ENCODE measurements at places on chromosomes 2 and 18.

DNA sequence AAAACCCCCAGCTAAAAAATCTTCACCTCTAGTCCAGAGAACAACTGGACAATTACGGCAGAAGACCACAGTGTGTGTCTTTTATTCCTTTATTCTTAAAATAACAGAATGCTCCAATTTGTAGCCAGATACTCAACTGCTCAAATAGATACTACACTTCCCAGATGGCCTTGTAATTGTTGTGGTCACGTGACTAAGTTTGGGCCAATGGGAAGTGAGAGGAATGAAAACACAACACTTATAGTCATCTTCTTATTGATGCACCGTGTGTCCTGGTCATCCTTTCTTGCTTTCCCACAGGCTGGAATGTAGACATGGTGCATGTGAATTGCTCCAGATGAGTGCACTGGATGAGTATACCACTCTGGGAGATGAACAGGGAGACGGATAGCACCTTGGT lies 145.1 kb downstream of the CDC42EP3 start:
- no peak for DNase-seq

DNA sequence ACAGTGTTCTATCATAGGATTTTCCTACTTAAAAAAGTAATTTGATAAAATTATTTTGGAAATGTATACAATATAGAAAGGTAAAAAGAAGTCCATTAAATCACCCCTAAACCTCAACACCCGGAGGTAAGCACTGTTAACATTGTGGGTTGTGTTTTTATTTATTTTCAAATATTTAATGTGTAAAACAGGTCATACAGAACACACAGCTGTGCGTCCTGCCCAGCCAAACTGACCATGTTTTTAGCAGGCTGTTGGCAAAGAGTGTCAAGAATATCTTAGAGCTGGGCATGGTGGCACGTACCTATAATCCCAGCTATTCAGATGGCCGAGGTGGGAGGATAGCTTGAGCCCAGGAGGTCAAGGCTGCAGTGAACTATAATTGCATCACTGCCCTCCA lies 78.8 kb upstream of the ZNF532 start:
- DNase-seq, result no peak

DNA sequence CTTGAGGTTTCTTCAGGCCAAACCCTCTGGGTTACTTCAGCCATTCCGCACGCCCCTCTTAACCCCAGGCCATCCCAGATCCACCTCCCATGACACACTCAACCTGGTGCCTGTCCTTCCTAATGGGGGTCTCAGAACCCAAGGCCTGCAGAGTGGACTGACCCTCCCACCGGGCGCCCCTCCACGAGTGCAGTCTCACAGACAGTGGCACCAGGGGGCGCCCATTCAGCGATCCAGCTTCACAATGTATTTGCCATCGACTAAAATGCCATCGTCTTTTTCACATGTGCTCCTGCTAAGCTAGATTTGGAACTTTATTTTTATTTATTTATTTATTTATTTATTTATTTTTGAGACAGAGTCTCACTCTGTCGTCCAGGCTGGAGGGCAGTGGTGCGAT lies 38.5 kb downstream of the INPP5D start:
- no peak for DNase-seq

GRCh38 chr18:55853268-55853667 lies 265.3 kb upstream of the TCF4 start:
- DNase-seq, result no peak

- DNase-seq, result no peak
Observed at GRCh38 chr18:37714691-37715090, 149.1 kb upstream of the CELF4 start.

- peak; percentile 49 for DNase-seq
Observed at GRCh38 chr2:237072067-237072931, 13.4 kb upstream of the COPS8 start.

- no peak for DNase-seq
Observed at GRCh38 chr2:241754042-241754441, 19.6 kb downstream of the D2HGDH start.

GRCh38 chr2:15845737-15846405 lies 94.5 kb upstream of the MYCN start:
- no peak for DNase-seq

DNA sequence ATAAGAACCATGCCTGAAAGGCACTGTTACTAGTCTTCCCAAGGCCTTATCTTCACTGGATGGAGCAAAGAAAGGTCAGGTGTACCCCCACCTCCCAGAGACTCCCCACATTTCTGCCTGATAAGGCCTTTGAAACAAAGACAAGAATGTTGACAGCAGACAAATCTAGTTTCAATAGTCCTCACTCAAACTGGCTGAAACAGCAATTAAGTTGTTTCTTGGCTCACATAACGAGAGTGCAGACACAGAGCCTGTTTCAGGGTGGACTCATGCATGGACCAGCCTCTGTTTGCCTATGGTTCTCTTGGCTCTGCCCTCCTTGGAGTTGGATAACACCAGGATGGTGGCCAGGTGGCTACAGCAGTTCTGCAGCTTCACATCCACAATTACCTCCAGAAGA lies 7.5 kb upstream of the CFAP221 start:
- DNase-seq, result no peak

GRCh38 chr2:170548304-170548703 lies 166.8 kb upstream of the SP5 start:
- no peak for DNase-seq

DNA sequence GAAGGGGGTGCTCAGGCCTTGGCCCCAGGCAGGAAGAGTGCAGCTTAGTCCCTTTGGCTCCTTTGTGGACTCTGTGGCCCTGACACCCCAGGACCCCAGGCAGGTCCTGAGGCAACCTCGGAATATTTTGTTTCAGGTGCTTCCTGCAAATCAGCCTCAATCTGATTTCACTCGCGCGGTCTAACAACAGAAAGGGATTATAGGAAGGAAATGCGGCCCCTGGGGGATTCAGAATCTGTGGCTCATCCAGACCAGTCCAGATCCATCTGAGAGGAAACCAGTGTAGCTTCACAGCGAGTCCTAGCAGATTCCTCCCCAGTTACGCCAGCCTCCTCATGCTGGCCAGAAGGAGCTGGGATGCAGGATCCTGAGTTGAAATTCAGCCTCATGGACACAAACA lies 59.5 kb upstream of the YWHAQ start:
- no peak for DNase-seq

- DNase-seq, result no peak
Observed at GRCh38 chr2:14517731-14518130, 114.8 kb upstream of the LRATD1 start.

DNA sequence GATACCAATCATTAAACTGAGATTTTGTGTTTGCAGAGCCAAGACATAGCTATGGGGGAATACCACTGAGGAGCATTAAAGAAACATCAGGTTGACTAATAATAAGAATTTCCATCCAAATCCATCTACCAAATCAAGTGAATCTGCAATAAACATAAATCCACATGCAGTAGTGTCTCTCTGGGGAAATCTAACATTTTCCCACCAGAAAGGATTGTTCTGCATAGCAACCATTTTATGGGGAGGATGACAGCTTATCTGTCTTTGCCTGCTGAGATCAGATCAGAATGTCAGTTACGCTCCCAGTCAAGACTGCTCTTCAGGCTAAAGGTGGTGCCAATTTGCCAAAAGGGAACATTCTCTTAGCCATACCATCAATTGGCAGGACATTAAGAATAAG lies 1098.9 kb upstream of the CHAC2 start:
- no peak for DNase-seq

DNA sequence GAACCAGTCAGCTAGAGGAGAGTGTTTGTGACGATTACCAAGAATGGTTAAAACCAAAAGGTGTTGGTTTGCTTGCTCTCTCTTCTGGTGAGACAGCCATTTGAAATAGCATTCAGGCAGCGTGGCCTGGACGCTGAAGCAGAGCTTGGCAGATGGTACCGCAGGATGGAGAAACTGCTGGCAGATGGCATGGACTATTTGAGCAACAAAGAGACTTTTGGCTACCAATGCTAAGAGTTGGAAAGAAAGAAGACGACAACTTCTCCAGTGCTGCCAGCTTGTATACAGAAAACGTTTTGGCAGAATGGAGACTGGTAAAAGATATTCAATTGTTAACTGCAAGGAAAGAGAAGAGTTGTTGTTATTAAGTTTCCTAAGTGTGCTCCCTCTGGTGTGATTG lies 315.0 kb downstream of the PARD3B start:
- DNase-seq, result no peak

DNA sequence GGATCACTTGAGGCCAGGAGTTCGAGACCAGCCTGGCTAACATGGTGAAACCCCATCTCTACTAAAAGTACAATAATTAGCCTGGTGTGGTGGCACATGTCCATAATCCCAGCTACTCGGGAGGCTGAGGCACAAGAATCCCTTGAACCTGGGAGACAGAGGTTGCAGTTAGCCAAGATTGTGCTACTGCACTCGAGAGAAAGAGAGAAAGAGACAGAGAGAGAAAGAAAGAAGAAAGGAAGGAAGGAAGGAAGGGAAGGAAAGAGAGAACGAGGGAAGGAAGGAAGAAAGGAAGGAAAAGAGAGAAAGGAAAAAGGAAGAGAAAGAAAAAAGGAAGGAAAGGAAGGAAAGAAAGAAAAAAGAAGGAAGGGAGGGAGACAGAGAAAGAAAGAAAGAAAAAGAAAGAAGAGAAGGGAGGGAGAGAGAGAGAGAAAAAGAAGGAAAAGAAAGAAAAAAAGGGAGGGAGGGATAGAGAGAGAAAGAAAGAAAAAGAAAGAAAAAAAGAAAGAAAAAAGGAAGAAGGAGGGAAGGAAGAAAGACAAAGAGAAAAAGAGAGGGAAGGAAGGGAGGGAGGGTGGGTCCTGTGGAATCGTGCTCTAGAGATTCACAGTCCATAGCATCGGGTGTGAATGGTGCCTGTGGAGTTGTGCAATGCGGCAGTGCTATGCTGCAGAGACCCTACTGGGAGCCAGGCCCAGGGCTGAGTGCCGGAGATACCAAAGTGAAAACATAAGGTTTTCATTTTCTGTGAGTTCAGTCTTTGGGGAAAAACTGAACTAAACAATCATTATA lies 4.6 kb upstream of the SDC1 start:
- DNase-seq, result no peak

DNA sequence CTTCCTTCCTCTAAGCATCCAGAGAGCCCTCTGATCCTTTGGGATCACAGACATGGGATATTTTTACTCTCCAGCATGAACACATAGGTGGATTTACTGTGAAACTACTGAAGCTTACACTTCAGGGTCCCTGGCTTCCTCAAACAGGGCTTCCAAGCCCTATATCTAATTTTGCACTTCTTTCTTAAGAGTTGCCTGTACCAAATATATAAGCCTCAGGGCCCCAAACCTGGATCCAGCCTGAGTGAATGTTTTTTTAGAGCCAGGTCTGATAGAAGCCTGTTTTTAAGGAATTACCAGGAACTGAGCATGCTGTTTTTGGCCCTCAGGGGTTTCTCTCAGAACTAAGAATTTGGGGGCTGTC lies 13.2 kb upstream of the KCMF1 start:
- DNase-seq, result no peak

DNA sequence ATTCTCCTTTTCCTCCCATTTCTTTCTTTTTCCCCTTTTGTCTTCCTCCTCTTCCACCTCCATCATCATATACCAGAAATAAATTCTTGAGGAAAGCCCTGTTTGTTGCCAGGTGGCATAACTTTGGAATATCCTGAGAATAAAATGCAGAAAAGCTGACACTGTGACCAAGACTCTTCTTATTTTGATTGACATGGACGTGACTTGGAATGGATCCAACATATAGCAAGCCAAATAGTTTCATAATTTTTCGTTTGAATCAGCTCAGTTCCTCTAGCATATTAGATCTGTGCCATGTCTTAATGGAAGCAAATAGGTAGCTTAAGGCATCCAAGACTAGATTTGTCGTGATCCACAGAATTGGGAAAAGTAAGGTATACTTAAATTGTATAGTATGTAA lies 354.7 kb upstream of the FIGN start:
- no peak for DNase-seq

- no peak for DNase-seq
Observed at GRCh38 chr2:222134654-222135053, 164.1 kb downstream of the PAX3 start.

DNA sequence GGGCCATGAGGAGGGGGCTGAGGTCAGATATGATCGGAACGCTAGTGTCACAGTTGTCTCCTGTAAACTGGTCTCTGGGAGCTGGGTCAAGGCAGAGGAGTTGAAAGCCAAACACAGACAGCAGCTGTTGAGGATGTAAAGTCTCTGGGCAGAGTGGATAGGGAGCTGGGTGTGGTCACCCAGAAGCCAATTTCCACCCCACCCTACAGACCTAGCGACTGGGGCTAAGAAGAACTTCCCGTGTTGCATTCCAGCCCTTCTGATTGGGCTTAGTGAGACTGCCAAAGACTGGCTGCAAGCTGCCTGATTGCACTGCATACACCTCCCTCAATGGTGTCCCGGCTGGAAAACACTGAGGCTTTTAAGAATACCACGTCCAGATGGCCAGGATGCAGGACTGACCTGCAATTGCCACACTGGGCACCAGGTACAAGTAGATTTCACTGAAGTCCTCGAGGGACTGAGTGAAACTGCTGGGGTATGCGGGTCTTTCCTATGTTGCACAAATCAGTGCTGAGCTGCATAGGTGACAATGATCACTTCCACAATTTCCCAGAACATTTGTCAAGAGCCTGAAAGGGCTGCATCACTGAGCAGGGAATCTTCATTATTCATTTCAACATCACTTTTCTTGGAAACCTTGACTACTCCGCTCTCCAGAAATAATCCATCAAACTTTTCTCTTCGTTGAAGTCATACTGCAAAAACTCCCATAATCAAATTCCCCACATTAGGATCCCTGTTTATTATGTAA lies 43.1 kb upstream of the EML4 start:
- DNase-seq, result no peak

DNA sequence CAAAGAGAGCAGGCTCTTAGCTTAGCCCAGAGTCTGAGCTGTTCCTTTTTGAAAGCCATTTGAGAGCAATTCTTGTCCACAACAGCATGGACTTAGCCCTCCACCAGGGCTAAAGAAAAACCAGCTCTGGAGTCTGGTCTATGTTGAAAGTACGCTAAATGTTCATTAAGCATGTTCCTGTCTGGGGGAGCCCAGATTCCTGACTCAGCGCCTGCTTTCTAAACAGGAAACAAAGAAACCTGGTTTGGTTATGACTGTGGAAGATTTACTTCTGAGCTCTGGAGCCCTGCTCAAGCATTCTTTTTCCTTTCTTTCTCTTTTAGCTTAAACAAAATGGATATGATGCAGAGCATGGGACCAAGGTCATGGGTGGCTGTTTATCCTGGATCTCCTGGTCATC lies 279.8 kb downstream of the RBM43 start:
- DNase-seq, result no peak

DNA sequence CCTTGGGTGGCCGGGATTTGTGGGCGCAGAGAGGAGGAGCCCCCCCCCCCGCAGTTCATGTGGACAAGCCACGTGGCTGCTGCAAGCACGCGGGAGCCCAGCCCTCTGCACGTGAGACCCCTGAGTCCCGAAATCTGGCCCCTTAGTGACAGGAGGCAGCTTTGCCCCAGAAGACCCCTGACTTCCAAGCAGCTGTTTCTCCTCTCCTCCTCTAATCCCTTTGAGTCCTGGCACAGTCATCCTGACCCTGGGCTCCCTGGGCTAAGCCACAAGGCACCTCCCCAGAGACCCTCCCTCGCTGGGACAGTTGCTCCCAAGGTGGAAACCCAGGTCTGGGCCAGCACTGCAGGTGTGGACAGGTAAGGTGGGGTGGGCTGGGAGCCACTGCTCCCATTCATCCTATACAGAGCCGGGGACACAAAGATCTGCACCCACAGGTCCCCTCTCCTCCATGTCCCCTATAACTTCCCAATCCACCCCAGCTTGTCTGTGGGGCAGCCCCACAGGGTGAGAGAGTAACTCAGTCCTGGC lies 923 bp downstream of the TEKT4 start:
- DNase-seq, result no peak
